ENCODE measurements at places on chromosomes 16 and 17.

- no peak for DNase-seq
Measured at GRCh38 chr16:2709588-2709984, 10.4 kb downstream of the PRSS27 start.

- no peak for DNase-seq
Measured at GRCh38 chr16:27436065-27436464, 34.1 kb downstream of the IL21R start.

DNA sequence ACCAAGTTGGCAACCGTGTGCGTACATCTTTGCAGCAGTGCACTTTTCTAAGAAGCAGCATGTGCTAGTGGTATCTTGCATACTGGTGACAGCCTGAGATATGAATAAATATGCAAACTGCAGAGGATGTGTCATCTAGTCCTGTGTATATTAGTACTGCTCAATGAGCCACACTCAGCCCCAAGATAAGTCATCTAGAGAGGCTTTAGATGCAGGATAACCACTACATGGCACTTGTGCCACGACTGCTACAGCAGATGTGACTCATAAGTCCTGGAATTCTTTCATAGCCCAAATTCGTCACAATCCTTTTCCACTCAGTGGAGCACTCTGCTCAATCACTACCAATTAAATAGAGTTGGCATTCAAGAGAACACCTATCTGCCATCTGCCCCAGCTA lies 171.5 kb downstream of the AXIN2 start:
- DNase-seq = no peak

DNA sequence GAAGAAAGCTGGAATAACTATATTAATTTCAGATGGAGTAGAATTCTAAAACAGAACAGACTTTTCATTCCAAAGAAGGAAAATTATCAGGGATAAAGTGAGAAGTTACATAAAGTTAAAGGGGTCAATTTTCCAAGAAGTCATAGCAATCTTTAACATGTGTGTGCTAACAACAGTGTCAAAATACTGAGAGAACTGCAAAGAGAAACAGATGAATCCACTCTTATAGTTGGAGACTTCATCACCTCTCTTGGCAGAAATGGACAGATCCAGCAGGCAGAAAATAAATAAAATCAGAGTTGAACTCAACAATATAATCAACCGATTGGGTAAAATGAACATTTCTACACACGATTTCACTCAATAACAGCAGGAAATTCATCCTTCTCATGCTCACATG lies 5.4 kb downstream of the ABCA9 start:
- DNase-seq = no peak

GRCh38 chr17:1627982-1628855 lies at the start of gene SLC43A2:
TSS of gene SLC43A2 (minus strand) at chr17:1628834. CDS start at chr17:1627874, 960 bp downstream.
- DNase-seq = peak; percentile 76

GRCh38 chr16:82630219-82630618 lies 3.5 kb downstream of the CDH13 start:
- DNase-seq = no peak

DNA sequence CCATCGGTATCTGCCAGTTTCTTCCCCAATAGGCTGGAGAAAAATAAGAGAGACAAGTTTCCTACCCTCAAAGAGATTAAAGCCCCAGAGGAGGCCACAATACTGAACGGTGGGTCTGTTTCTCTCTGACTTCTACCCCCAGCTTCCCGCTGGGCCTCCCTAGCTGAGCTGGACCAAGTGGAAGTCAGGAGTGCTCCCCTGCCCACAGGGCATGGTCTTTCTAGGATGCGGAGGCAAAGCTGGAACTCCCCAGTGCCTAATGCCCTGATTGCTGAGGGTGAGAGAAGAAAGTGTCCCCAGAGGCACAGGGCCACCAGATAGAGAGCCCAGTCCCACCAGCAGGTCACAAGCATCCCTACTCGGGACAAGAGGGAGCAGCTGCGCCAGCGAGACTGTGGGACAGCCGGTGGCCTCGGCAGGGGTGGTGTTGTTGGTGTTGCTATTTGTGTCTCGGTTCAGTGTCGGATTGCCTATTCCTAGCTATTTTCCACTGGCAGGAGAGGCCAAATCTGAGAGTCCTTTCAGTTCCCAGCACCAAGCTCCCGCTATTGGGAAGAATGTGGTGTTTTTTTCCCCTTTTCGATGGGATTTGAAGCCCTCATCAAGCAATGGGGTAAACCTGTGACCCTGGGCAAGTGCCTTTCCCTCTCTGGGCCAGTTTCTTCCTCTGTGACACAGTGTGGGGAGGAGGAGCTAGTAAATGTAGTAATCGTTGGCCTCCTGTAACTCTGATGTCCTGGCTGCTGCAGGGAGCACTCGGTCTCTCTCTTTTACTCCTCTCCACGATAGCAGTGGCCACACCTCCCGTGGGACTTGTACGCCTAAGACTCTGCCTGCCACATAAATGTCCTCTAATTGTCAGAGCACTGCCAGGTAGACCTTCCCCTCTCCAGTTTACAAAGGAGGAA lies 22.5 kb upstream of the TBX2 start:
- DNase-seq = no peak

- DNase-seq = no peak
Measured at GRCh38 chr16:53814801-53815200, 110.8 kb downstream of the FTO start.

GRCh38 chr16:64543441-64543840 lies 578.4 kb downstream of the CDH11 start:
- no peak for DNase-seq

- DNase-seq = no peak
Measured at GRCh38 chr17:4150096-4150495, 7.1 kb downstream of the CYB5D2 start.

DNA sequence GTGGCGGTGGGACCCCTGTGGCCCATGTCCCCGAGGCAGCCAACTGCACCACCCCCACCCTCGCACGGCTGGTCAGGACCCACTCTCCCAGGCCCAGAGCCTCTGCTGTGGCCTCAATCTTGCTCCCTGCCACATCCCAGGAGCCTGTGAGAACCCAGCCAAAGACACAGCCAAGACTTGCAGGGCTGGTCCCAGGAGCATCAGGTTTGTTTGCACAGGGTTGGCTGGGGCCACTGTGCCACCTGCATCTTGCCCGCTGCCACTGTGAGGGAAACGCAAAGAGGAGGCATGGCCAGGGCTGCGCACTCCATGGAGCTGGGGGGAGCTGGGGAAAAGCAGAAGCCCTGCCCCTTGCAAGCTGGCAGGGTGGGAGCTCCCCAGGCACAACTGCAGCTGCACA lies 92.5 kb downstream of the SSH2 start:
- no peak for DNase-seq

DNA sequence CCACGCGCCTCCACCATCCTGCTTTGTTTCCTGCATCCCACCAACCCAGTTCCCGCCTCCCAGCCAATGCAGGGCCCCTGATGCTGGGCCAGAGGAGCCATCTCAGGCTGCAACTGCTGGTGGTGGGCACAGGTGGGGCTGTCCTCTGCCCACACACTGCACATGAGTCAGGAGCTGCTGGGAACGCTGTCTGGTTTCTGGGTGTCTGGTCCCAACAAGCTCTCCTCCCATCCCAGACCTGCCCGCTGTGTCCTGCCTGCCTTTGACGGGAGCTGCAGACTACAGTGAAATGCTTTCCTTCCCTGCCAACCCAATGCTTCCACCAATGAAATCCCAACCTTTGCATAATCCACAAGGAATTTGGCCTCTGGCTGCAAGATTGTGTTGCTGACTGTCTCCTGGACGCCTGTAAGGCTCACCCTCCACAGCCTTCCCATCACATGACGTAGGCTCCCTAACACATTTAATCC lies 98.9 kb downstream of the N4BP1 start:
- DNase-seq = no peak

- no peak for DNase-seq
Measured at GRCh38 chr17:60094754-60095153, 16.0 kb upstream of the HEATR6 start.

GRCh38 chr17:39928858-39929645 lies 1.5 kb downstream of the LRRC3C start:
- DNase-seq = no peak

- no peak for DNase-seq
Measured at GRCh38 chr17:4838309-4838785, 5.2 kb downstream of the MINK1 start.

DNA sequence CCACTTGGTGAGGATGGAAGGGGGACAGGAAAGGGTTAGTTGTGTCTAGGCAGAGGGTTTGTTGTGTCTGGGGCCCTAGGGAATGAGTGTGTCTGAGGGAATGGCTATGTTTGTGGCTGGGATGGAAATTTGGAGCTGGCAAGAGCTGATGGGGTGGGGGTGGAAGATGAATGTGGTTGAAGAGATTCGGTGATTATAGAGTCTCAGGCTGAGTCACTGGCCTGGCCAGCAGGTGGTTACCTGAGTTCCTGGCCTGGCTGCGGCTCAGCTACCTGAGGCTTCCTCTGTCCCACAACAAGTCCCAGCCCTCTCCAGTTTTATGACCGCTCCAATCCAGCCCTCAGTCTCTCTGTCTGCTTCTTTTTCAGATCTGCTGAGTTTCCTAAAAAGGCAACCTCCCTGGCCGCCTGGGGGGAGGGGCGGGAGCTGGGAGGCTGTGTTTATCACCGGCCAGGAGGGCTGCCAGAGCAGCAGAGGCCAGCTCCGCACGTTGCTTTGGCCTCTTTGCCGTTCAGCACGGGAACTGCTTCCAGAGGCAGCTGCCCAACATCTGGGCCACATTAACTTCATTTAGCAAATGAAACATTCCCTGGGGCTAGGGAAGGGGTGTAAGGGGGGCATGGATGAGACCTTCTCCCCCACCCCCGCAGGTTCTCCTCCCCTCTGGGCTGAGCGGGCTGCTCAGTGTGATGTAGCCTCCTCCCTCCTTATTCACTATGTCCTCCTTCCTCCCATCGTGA lies 21.8 kb downstream of the ITGB3 start:
- no peak for DNase-seq

GRCh38 chr16:73179705-73180331 lies 131.9 kb upstream of the ZFHX3 start:
- DNase-seq = no peak

GRCh38 chr16:2032285-2033056 lies 5.8 kb downstream of the NHERF2 start:
- DNase-seq = peak; percentile 71

DNA sequence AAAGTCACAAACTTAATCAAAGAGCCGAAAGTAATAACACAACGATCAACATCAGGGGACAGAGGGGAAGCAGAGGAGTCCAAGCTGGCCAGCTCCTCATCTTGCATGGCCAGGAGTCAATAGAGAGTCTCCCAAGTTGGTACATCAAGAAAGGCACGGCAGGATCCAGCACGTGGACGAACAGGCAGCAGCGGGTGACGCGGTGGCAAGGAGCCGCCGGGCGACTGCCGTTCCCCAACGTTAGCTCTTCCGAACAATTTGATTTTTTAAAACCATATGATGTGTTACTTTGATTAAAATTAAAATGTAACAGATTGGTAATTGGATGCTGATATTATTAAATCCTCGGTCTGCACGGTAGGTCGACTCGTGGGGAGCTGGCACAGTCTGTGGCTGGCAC lies 81.8 kb upstream of the DOC2B start:
- DNase-seq = no peak

- DNase-seq = no peak
Measured at GRCh38 chr17:32020943-32021614, 13.9 kb downstream of the LRRC37B start.

DNA sequence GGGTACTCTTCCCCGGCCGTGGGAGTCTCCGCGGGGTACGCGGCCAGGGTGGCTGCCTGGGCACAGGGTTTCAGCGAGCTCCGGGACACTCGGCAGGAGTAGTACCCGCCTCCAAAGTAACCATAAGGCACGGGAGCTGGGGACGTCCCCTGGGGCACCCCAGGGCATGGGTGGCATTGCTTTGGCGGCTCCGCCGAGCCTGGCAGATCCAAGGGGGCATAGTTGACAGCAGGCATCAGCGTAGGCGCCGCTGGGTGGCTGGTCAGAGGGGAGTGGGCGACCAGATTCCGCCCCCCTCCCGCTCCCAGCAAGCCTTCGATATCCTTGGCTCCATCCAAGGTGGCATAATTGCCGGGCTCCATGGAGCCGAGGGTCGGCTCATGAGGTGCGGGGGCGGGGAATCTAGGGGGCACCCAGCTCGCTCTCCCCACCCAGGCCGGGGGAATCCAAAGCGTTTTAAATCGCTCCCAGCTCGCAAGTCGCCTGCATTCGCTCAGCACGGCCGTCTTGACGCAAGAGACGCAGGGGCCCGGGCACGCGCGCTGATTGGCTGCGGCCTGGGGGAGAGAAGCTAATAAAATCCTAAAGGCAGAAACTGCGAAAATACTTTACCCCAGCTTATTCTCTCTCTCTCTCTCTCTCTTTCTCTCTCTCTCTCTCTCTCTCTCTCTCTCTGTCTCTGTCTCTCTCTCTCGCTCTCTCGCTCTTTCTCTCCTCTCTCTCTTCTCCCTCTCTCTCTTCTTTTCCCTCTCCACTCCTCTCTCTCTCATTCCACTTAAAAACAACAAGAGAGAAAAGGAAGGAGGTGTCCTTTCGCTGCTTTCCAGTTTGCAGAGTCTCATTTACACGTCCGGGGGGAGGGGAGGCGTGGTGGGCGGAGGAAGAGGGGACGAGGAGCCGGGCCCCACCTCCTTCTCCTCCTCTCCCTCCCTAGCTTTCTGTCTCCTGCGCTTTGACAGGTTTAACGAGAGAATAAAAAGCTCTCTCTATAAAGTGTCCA lies at the start of gene HOXB13:
HOXB13 (minus strand) TSS at position 519 of the 1,000 bp plus-strand sequence; CDS start at position 362, 157 bp downstream.
- DNase-seq = no peak

- DNase-seq = no peak
Measured at GRCh38 chr16:48903039-48903438, 293.1 kb upstream of the N4BP1 start.

- DNase-seq = no peak
Measured at GRCh38 chr17:6052926-6053325, 17.3 kb upstream of the WSCD1 start.

DNA sequence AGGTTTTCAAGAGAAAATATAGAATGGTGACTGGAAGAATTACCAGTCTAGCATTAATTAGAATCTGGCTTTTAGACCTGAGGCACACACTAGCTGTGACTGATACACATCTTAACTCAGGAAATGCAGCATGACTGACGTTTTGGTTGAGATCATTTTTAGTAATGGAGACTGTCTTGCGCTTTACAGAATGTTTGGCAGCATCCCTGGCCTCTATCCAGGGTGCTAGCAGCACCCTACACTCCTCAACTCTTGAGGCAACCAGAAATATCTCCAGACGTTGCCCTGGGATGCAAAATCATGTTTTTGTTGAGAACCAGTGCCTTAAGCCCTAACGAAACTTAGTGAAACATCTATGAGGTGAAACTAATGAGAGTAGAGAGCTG lies 109.0 kb downstream of the HS3ST3A1 start:
- DNase-seq = no peak

- no peak for DNase-seq
Measured at GRCh38 chr16:66044089-66044488, 322.4 kb upstream of the CDH5 start.

DNA sequence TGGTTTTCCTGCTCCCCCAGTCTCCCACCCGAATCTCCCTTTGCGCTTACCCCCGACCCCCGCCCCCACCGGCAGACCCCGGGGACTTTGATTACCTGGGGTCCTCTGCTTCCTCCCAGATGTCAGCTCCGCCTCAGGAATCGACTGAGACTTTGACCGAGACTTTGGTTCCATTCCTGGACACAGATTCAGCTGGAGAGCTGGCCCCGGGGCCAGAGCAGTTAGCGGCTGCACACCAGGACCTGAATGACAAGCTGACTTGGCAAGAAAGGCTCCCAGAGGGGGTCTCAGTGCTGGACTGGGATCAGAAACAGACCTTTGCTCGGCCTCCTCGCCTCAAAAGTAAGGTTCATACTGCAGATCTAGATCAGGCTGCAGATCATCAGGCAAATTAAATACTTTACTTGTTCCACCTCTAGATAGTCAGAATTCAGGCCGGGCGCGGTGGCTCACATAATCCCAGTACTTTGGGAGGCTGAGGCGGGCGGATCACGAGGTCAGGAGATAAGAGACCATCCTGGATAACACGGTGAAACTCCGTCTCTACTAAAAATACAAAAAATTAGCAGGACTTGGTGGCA lies 60.3 kb upstream of the FBXO47 start:
- DNase-seq = no peak

GRCh38 chr16:86631444-86631843 lies 53.1 kb downstream of the FOXL1 start:
- DNase-seq = no peak
